ENCODE measurements at places on chromosomes 13 and 19. TPM values are rescaled to one million over a fixed set of nuclear protein-coding genes. Genes with fewer than 3 reads are reported as not detected.

GRCh38 chr13:44308352-44308751 is 65.3 kb upstream of the SERP2 start:
- no peak overlapping the region for H3K27ac ChIP-seq
- no peak overlapping the region for H3K4me3 ChIP-seq
- peaks cover 25% of the 10 kb centered on the region for H3K4me1 ChIP-seq

GRCh38 chr13:85462792-85463425 is 336.3 kb downstream of the SLITRK6 start:
- H3K27me3 ChIP-seq, result no peaks in the 10 kb centered on the region
- no peaks in the 10 kb centered on the region for H3K36me3 ChIP-seq
- H3K27ac ChIP-seq, result no peak overlapping the region

The ZNF534 gene
- not detected for total RNA-seq

DNA sequence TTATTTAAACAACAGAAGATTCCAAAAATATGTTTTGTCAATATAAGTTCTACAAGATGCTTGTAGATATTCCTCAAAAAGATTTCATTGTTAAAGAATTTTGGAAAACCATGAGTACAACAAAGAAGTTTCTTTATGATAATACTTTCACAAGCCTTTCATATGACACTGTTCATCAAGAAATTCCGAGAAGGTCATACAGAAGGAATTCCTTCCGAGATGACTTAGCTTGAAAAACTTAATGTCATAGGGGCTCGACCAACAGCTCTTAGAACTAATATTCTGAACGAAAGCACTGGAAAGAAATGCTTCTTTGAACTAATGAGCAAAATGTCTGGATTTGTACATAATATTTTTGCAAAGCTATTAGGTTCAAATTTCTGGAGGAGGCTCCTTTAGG is 403.4 kb downstream of the KLF5 start:
- H3K4me1 ChIP-seq, result no peaks in the 10 kb centered on the region
- peaks cover 4% of the 10 kb centered on the region for H3K27me3 ChIP-seq
- no peak overlapping the region for H3K27ac ChIP-seq
- H3K36me3 ChIP-seq, result peaks cover 2% of the 10 kb centered on the region

- H3K4me3 ChIP-seq, result no peak overlapping the region
- DNase-seq, result no peak
- no peaks in the 10 kb centered on the region for H3K4me1 ChIP-seq
- H3K27me3 ChIP-seq, result peaks cover 23% of the 10 kb centered on the region
- peaks cover 3% of the 10 kb centered on the region for H3K36me3 ChIP-seq
These were observed 13.6 kb downstream of the KLK4 start for GRCh38 chr19:50897612-50898011.

The ZNF66 gene
- 6.0 TPM for total RNA-seq

All from activated CD4-positive, alpha-beta memory T cell treated with anti-CD3 and anti-CD28 coated beads for 36 hours (primary cell).